ENCODE measurements at places on chromosomes 6 and 20. TPM values are rescaled to one million over a fixed set of nuclear protein-coding genes. Genes with fewer than 3 reads are reported as not detected.

DNA sequence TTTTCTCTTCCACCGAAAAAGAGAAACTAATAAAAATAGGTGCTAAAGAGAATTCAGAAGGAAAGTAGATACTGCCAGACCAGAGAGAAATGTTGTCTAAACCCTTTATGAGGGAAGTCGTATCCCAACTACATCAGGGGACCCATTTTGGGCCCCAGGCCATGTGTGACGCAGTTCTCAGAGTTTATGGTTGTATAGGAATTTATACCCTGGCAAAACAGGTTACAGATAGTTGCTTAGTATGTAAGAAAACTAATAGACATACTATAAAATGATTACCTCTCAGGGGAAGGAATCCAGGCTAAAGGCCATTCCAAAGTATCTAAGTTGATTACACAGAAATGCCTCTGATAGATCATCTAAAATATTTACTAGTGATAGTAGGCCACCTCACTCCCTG lies 28.6 kb upstream of the SLC52A3 start:
- no peaks in the 10 kb centered on the region for H3K4me1 ChIP-seq
- no peak overlapping the region for H3K4me3 ChIP-seq
- H3K36me3 ChIP-seq = no peaks in the 10 kb centered on the region
- H3K27ac ChIP-seq = no peak overlapping the region

DNA sequence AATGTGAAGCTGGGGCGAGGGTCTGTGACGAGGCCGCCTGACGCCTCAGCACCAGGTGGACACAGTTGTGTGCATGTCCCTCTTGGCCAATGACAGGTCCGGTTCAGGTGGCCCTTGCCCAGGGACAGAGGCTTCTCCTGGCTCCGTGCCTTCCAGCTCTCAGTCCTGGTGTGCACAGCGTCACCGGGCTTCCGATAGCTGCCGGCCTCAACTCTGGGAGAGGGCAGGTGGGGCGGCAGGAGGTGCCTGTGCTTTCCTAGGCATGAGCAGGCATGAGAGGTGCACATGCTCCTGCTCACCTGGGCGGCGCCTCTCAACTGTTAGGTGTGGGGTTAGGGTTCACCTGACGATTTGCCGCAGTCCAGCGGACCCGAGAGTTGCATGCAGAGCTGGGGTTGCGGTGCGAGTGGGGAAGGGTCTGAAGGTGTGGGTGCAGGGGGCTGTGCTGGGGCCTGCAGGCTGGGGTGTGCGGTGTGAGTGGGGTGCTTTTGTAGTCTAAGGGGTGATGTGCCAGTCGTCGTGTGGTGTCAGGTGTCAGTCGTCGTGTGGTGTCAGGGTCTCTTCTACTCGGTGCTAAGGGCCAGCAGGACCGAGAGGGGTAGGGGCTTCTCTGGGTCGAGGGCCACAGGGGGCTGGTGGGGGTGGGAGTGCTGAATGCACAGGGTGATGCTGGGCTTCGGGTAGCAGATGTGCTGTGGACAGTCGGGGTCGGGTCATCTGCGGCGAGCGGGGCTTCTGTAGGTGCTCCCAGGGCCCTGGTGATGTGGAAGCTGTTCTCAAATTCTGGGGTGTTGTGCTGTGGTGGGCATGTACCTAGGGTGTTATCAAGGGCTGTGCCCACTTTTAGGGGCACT lies 3.8 kb upstream of the SOX18 start:
- H3K27me3 ChIP-seq = peaks cover 37% of the 10 kb centered on the region
- H3K27ac ChIP-seq = no peak overlapping the region
- peaks cover 2% of the 10 kb centered on the region for H3K4me1 ChIP-seq
- no peaks in the 10 kb centered on the region for H3K36me3 ChIP-seq

The KCNQ5 gene
- 1.7 TPM for total RNA-seq

DNA sequence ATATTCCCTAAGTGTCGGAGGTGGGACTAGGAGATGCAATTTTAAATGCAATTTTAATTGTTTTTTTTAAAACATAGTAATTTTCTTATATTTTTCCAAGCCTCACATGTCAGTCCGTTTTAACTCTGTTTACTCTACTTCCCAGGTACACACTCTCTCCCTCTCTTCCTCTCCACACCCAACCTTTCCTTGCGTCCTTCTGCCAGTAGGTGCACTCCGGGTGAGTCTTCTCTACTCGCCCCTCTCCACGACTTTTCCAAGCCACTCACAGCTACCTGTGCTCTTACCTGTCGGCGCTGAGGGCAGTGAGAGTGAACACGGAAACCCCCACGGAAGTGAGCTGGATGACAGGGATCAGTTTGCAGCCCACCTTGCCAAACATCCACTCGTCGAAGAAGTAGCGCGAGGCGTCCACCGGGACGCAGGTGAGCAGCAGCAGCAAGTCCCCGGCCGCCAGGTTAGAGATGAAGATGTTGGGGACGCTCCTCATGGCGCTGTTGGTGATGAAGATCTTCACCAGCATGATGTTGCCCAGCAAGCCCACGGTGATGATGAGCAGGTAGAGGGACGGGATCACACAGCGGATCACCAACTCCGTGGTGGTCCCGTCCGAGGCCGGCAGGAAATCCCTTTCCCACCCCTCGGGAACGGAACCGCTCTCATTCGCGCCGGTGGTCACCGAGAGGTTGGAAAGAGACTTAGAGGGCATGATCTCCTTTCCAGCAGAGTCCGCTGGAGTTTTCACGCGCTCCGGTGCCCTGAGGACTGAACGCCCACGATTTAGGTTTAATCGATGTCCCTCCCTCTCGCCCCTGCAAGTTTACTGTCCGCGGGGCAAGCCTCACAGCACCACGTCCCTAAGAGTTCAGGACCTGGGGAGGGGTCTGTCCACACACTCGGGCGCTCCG lies 44.5 kb upstream of the GJE1 start:
- no peak overlapping the region for H3K4me3 ChIP-seq
- no peak for DNase-seq
- no peaks in the 10 kb centered on the region for H3K4me1 ChIP-seq
- H3K27me3 ChIP-seq = peaks cover 11% of the 10 kb centered on the region

GRCh38 chr6:21924002-21924401 lies 330.5 kb downstream of the SOX4 start:
- no peak overlapping the region for H3K4me3 ChIP-seq
- H3K4me1 ChIP-seq = peaks cover 2% of the 10 kb centered on the region
- no peak for DNase-seq
- no peaks in the 10 kb centered on the region for H3K36me3 ChIP-seq
- H3K27ac ChIP-seq = no peak overlapping the region
- no peaks in the 10 kb centered on the region for H3K27me3 ChIP-seq

DNA sequence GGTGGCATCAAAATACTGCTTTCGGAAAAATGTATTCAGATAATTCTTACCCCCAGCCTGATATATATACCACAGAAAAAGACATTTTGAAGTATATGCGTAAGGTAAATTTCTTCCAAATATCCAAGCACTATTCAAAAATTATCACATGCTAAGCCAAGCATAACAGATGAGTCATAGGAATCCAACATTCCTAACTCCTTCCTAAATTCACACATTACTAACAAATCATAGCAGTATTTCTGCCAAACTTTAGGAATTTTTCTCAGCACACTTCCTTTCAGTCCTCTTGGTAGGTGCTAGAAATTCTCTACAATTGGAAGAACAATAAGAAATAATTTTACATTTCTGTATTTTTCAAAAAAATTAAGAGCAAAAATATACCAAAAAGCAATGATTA lies 417.5 kb downstream of the EYS start:
- no peaks in the 10 kb centered on the region for H3K27me3 ChIP-seq
- H3K36me3 ChIP-seq = no peaks in the 10 kb centered on the region
- no peaks in the 10 kb centered on the region for H3K4me1 ChIP-seq
- no peak overlapping the region for H3K27ac ChIP-seq
- no peak overlapping the region for H3K4me3 ChIP-seq

The EZR gene
- total RNA-seq = 145 TPM

DNA sequence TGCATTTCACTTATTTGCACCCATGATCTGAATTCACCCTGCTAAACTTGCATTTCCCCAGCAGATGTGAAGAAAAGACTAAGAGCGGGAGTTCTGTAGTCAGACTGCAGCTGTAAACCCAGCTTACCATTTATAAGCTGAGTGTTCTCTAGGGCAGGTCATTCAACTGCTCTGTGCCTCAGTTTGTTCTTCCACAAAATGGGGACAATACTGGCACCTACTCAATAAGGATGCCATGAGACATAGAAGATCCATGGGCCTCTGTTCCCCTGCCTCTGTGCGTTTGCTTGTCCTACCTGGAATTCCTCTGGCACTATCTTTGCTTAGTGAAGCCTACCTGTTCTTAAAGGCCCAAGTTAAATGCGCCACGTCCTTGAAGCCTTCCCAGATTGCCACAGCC lies 12.2 kb upstream of the MDFI start:
- no peak overlapping the region for H3K27ac ChIP-seq
- DNase-seq = no peak
- no peaks in the 10 kb centered on the region for H3K36me3 ChIP-seq
- H3K4me3 ChIP-seq = no peak overlapping the region

GRCh38 chr20:39767352-39767751 lies 805.2 kb downstream of the DHX35 start:
- no peaks in the 10 kb centered on the region for H3K27me3 ChIP-seq
- H3K36me3 ChIP-seq = no peaks in the 10 kb centered on the region
- no peak overlapping the region for H3K4me3 ChIP-seq
- no peak overlapping the region for H3K27ac ChIP-seq
- H3K4me1 ChIP-seq = no peaks in the 10 kb centered on the region

GRCh38 chr6:15892369-15892768 lies 229.5 kb upstream of the DTNBP1 start:
- no peak overlapping the region for H3K4me3 ChIP-seq
- H3K27me3 ChIP-seq = no peaks in the 10 kb centered on the region
- no peak overlapping the region for H3K27ac ChIP-seq

DNA sequence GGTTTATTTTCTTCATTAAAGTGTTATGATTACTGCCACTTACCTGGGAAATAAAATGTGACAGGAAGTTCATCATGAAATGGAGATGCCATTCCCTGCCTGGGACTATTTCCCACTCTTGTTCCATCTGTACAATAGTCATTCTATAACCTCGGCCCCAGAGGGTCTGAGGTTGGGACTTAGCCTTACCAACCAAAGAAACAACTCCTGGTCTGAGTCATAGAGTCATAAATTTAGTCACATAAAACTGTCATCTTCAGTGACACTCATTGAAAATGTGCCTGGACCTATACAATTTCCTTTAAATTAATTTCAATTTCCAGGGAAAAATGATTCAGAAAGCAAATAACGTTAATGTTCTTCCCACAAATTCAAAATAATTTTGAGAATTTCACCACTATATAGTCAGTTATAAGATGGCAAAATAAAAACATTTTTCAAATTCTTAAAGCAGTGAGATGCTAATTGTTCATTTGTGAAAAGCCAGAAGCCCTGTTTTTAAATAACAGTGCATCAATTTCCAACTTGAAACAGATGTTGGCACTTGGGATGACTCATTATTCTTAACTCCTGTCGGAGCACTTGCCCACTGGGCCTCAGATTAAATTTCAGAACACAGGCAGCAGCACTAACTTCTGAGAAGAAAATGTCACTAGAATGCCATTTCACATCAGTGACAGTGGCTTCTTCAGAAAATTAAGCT lies 201.2 kb upstream of the SMLR1 start:
- no peak overlapping the region for H3K4me3 ChIP-seq
- H3K4me1 ChIP-seq = peaks cover 2% of the 10 kb centered on the region
- H3K27me3 ChIP-seq = no peaks in the 10 kb centered on the region
- H3K36me3 ChIP-seq = no peaks in the 10 kb centered on the region

DNA sequence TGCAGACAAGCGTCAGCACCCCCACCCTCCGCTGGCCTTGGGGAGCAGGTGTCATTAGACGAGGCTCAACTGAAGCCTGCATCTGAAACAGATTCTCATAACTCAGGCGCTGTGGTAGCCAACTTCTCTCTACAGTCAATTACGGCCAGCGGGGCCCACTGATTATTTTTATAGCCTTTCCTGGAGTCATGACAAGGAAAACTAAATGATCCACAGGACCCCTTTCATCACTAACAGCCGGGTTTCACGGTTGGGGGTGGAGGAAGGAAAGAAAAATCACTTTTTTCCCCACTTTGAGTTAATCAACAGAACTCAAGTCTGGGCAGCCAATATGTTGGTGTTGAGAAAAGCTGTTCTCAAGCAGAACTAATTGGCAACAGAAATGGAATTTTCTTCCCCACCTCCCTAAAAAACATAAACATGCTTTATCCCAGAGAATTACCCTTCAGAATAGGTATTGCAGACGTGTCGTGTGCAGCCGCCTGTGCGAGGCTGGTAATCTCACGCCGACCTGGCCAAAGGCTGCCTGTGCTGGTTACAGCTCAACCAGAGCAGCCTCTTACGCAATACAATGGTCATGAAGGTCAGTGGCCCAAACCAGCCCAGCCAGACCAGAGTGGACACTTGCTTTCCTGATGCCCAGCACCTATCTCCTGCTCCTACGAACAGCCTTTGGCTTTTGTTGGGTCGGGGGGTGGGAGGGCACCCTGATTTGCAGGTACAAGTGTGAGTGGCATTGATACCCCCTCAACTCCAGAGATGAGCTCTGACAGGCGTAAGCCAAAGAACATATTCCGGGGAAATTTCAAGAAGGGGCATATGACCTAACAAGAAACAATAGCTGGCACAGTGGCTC lies 11.0 kb downstream of the RIPOR3 start:
- no peak overlapping the region for H3K27ac ChIP-seq
- DNase-seq = no peak
- no peaks in the 10 kb centered on the region for H3K36me3 ChIP-seq
- H3K27me3 ChIP-seq = no peaks in the 10 kb centered on the region
- no peak overlapping the region for H3K4me3 ChIP-seq

DNA sequence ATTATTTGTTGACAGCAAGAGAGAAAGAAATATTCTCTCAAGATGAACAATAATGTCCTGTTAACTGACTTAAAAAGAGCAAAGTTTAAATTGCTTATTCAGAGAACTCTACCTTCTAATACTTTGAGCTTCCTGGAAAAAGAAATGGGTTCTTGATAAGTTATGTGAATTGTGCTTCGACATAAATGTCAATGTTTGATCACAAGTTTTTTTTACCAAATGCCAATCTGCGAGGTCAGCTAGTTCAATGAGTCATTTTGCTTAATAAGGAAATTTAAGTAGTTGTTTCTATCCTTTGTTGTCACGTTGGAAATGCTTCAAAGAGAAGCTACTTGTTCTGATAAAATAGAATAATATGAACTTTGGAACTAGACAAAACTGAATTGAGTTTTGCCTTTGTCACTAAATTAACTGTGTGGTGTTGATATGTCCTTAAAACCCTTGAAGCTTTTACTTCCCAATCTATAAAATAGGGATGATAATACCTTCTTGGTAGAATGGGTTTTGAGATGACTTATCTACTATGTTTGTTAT lies 642.1 kb upstream of the FLRT3 start:
- DNase-seq = no peak
- no peaks in the 10 kb centered on the region for H3K36me3 ChIP-seq
- no peaks in the 10 kb centered on the region for H3K4me1 ChIP-seq
- H3K27ac ChIP-seq = no peak overlapping the region

The CST7 gene
- not detected for total RNA-seq

All from IMR-90 (cell line).